ENCODE measurements at places on chromosomes 7 and 10.

DNA sequence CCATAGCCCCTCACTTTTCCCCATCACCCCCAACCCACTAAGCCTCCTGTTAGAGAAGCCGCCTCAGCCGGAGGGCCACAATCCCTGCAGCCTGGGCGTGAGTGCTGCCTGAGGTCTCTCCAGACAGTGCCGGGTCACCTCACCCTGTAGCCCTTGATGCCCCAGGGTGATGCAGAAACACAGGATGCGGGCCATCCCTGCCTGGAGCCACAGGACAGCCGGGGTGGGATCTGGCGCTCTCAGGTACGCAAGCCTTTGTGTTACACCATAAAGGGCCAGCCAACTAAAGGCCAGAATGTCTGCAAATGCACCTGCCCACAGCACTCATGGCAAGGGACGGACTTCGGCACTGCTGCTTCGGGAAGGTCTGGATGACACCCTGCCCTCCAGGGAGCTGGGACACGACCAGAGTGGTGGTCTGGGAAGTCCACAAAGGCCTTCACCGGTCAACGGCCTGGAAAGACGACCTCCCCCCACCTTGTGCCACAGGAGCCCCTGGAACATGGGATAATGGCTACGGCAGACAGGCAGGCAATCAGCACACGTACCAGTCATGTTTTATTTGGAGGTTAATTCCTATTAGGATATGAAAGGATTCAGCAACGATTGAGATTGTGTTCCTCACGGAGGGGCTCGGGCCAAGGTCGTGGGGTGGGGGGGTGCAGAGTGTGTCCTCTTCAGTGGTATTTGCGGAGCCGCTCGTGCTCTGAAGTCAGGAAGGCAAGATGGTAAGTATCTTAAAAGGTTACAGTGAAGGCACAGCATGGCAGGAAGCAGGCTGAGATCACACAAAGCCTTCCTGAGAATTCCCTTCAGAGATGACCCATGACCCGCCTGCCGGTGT is 8.1 kb downstream of the ATP5MF start:
- no peak for DNase-seq

DNA sequence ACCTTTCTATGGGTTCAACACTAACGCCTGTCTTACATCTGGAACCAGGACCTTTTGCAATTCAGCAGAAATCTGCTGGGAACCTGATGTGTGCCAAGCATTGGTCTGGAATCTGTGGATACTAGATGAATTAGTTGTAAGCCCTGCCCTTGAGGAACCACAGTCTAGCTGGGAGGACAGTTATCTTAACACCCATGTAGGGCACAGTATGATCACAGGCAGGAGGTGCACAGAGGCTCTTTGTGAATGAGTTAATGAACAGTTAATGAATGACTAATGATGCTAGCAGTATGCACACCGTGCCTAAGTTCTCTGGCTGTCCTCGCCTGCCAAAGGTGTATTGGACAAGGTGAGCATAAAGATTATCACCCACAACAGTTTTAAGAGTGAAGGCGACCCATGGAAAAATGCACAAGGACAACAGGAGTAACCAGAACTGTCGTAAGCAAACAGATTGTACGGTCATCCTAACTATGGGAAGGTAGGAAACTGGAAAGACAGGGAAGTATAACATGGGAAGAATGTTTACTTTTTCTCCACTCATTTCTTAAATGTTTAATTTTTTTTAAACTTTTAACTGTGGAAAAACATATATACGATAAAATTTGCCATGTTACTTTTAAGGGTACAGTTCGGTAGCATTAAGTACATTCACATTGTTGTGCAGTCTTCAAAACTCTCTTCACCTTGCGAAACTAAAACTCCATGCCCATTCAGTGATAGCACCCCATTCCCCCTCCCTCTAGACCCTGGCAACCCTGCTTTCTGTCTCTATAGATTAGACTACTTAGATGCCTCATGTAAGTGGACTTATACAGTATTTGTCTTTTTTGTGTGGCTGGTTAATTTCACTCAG is 139.9 kb downstream of the CXCL12 start:
- DNase-seq: no peak

GRCh38 chr7:36278620-36279172 is 111.0 kb upstream of the ANLN start:
- peak; percentile 68 for DNase-seq

GRCh38 chr10:94936721-94937120 is 1.7 kb upstream of the CYP2C9 start:
- DNase-seq: no peak

DNA sequence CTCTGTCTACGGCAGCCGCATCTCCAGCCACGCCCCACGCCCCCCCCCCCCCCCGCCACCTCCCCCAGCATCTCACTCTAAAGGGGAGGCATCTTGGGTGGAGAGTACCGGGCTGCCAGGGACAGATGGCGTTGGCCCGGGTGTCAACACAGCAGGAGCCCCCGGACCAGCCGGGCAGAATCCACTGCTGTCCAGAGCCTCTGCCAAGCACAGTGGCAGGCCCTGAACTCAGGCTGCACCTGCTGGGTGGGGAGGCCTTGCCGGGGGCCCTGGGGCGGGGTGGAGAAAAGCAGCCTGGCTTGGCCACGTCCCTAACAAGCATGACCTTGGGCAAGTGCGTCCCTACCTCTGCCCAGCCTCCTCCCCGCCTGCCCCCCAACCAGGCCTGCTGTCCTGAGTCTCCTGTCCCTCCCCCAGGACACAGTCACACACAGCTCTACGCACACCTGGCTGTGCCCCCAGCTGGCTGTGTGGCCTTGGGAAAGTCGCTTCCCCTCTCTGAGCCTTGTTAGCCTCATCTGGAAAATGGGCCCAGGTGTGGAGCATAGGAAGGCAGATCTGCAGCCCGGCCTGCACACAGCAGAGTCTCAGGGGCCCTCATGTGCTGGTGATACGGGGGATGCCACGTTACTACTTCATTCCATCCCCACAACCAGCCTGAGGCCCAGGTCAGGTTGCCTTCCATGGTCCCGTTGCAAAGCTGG is 45.2 kb downstream of the MICALL2 start:
- DNase-seq: no peak

DNA sequence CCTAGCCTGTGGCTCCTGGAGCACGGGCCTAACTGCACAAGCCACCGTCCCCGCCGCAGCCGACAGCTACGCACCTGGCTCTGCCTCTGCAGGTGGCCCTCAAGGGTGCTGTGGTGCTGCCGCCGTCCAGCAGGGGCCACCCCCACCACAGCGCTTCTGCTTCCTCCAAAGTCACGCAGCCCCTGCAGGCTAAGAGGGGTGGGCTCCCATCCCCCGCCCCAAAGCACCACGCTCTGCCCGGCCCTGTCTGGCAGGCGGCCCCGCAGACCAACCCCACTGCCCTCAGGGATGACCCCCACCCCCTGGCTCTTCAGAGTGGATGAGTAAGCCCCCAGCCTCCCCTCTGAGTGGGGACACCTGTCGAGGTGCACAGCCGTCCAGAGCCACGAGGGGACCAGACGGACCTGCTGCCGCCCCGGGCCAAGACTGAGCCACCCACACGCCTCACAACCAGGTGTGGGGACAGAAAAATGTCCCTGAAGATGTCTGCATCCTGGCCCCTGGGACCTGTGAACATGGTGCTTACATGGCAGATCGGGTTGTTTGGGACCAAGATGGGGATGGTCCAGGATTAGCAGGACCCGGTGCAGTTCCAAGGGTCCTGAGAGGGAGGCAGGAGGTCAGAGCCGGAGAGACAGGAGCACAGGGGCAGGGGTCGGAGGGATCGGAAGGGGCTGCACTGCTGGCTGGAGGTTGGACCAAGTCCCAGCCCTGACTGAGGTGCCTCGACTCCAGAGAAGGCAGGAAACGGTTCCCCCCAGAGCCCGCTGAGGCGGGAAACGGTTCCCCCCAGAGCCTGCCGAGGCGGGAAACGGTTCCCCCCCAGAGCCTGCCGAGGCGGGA is 9.0 kb upstream of the ADAP1 start:
- no peak for DNase-seq
